ENCODE measurements at places on chromosomes 2 and 18.

DNA sequence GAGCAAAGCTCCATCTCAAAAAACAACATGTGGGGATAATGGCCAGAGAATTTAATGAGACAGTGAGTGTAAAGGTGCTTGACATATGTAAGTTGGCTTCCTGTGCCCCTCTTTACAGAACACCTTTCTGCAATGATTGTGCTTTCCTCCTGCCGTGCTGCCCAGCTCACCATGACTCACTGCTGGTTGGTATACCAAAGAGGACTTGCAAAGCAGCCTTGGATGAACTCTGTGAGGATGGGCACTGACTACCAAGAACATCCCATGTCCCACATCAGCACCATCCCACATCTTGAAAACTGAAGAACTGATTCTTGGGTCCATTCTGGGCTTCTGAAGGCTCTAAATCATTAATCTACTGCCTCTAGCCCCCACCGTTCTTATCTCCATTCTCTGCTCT lies 52.2 kb downstream of the NGEF start:
- no peak for DNase-seq

GRCh38 chr2:317501-318424 lies 29.9 kb upstream of the ALKAL2 start:
- DNase-seq = no peak

DNA sequence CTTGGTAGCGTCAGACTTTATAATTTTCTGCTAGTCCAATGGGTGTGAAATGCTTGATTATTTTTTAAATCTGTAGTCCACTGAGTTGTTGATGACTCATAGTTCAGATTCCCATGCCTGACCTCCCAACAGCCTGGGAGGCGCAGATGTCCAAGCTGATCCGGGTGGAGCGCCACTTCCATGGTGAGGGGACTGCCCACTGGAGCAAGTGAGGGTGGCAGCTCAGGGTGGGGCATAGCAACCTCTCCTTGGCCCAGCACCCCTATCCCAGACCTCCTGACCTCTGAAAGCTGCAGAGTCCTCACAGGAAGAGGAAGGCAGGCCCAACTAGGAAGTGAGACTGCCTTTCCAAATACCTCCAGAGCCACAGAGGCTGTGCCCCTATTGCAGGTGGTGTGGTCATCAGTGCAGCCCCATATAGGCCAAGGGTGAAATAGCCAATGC lies 4.4 kb downstream of the MAL start:
- no peak for DNase-seq

DNA sequence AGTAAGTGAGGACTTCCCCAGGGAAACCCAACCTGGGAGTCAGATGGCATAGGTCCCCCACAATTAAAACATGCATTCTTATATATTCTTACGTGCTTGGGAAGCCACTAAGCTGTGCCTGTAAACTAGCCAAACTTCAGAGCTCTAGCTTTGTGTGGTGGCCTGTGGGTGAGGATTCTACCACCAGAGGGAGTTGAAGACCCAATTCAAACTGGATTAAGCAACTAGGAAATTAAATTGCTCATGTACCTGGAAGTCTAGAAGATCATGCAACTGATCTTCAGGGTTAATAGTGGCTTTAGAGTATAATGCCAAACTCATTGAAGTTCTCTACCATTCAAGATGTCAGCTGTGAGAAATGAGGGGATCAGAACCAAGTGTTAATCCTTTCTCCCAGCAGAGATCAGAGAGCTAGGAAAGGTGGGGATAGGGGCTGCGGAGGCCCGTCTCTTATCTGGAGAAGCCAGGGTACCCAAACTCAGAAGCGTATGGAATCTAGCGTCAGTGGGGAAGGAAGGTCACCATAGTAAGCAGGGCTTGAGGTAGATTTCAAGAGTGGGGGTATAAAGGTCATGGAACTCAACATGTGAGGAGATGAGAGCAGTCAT lies 53.2 kb upstream of the CCDC85A start:
- DNase-seq = no peak

DNA sequence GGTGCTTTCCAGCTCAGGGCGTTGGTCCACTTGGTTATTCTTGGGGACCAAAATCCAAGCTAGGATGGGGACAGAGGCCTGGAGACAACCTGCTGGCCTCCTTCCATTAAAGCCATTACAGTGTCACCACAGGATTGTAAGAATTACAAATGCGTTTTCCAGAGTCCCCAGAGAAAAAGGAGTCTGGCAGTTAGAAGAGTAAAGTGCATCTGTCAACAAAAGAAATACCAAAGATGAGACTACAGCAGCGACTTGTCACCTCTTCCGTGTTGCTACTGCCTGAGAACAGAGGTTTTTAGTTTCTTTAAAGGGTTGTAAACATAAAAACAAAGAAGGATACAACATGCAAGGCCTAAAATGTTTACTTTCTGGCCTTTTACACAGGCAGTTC lies 235.7 kb downstream of the AGAP1 start:
- DNase-seq = no peak

- DNase-seq = no peak
These were observed 46.6 kb downstream of the ARL5A start for GRCh38 chr2:151781642-151782041.

DNA sequence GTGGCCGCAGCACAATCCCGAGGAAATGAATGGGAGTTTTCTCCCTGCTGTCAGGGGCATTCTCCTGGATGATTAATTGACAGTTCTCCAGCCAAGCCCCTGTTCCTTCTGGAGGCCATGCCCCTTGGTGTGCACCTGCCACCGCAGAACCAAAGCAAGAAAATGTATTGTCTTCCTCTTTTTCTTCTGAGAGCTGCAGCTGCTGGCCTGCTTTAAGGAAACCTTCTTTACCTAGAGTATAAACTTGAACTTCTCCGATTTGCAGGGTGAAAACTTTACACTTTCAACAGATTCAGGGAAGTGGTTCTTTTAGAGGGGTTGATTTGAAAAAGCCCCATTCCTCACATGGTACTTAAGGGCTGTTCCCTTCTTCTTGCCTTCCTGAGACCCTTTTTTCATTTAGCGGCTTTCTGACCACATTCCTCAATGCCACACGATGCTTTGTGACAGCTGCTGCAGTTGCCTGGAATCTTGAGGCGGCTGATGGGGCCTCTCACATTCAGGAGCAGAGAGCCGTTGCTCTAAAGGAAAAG lies 402.8 kb downstream of the TXNL1 start:
- no peak for DNase-seq

All from stimulated activated CD4-positive, alpha-beta T cell treated with anti-CD3 and anti-CD28 coated beads, Interleukin-1b, Interleukin-23, amount 100 ng/mL, for 4 hours (primary cell).